ENCODE measurements at places on chromosomes 3 and 15.
A peak's percentile ranks its signal among the peaks of the same experiment; 100 is the strongest.

GRCh38 chr3:114640126-114640525, 346.3 kb downstream of the TIGIT start:
- no peak for DNase-seq

DNA sequence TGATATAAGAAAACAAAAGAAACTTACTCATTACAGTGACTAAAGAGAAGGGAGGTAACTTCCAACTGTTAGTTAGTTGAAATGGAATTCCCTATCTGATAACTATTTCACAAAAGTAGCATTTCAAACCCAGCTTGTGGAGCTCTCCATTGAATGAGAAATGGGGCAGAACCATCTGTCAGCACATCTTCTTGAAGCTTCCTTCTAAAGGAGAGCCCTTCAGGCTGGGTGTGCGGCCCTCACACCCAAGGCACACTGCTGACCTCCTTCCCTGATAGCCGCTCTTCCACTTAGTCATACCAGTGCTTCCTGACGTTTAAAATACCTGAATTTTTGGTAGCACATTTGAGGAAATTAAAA, 28.1 kb upstream of the VEPH1 start:
- no peak for DNase-seq

GRCh38 chr3:64584179-64584578, 103.6 kb downstream of the ADAMTS9 start:
- DNase-seq = no peak

DNA sequence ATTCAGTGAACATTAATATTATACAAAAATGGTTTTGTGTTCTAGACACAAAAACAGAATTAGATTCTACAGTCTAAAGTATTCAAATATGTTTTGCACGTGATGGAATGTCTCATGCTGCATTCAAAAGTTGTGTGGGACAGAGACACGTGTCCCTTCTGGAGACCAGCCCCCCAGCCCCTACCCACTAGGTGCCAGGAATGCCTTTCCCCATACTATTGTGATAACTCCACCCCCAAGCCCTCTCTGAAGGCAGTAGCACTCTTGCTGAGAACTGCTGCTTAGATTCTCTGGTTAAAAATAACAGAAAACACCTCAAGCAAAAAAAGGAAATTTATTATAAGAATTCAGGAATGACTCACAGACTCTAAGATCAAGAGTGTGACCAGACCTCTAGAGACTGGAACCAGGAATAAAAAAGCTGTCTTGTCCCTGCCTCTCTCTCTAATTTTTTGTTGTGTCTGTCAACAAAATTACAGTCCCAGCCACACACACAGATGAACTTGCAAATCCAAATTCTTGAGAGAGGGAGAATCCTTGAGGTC, 57.7 kb downstream of the PXYLP1 start:
- DNase-seq = no peak

- DNase-seq = no peak
Measured at GRCh38 chr15:80990955-80991354, 1.3 kb upstream of the MESD start.

- no peak for DNase-seq
Measured at GRCh38 chr15:69828181-69828828, 269.4 kb downstream of the TLE3 start.

GRCh38 chr15:98548139-98548971, 100.0 kb upstream of the IGF1R start:
- DNase-seq = peak; percentile 53

DNA sequence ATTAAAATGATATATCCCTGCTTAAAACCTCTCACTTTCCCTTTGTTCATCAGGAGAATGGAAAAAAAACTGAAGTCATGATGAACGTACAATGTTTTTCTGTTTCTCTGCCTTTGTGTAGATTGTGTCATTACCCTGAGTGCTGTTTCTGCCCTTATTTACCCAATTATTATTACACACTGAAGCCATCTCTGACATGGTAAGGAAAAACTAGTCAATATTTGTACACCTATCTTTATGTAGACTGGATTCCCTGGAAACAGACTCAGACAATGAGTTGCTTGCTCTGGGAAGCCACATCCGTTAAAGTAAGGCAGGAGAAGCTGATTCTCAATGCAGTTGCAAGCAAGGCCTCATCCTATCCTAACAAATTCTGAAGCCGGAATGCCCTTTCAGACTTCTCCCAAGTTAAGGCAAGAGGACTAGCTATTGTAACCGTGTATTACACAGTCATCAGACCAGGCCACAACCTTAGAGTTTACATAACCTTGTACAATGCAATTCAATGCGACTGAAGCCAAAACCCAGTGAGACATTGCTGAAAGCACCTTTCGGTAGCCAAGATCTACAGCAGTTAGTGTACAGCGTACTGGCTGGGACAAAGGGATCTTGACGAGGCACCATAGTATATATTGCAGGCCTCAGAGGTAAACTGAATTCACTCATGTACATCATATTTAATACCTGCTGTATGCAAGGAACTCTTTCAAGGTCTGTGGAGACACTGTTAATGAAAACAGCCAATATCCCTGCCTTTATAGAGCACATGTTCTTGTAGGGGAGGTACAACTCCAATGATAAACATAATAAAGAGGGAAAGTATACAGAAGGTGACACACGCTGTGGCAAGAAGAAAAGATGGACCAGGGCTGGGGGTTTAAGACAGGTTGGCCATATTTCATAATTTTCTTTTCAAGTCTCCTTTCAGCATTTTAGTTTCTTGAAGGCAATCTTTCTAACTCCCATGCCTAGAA, 1040.8 kb upstream of the SEMA6D start:
- DNase-seq = no peak

DNA sequence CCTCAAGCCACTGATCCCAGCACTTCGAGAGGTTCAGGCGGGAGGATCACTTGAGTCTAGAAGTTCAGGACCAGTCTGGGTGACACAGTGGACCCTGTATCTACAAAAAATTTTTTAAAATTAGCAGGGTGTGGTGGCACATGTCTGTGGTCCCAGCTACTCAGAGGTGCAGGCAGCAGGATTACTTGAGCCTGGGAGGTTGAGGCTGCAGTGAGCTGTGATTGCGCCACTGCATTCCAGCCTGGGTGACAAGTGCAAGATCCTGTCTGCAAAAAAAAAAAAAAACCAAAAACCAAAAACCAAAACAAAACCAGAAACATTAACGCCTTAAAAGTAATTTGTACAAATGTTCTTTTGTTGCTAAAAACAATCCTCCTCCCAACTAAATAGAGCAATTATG, 27.9 kb upstream of the SLC12A8 start:
- no peak for DNase-seq

- no peak for DNase-seq
Measured at GRCh38 chr3:140695361-140696061, 17.6 kb downstream of the TRIM42 start.

GRCh38 chr3:190486908-190487607, 26.8 kb upstream of the IL1RAP start:
- no peak for DNase-seq

DNA sequence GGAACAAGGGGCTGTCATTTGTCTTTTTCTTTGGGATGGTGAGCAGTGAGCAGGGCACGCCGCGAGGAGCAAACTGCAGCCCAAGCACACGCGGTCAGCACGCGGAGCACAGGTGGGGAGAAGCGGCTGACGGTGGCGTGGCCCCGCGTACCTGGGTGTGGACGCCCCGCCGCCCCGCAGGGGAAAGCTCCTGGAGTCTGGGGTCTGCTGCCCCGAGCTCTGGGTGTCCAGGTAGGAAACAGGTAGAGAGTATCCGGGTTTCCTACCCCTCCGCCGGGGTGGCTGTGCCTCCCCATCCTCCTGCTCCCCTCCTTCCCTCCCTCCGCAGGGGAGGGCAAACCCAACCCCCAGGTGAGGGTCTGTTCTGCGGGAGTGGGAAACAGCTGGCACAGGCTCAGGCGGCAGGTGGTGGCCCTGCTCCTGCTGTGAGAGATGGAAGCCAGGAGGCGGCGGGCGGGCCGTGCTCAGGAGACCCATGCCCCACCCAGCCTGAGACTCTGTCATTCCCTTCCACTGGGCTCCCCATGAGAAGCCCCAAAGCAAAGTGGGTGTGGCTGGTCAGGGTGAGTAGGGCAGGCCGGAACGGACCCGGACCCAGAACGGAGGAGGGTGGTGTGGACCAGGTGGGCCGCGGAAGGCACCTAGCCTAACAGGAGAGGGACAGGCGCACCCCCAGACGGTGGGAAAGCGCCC, 56.9 kb upstream of the CGNL1 start:
- no peak for DNase-seq

GRCh38 chr3:28172748-28173147, 68.7 kb upstream of the CMC1 start:
- no peak for DNase-seq

DNA sequence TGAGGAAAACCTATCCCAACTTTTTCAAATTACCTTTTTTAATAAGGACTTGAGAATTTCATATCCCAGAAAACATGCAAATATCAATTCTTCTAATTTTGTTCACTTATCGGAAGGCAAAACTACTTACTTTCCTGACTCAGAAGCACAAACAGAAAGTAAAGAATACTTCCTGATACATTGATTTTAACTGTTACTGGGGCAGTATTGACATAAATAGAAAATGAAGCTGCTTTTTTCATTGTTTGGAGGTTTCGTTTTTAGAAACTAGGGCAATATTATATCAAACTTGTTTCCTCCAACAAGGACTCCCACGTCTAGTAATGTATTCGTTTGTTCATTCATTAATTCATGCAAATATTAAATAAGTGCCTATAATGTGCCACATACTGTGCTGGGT, 19.1 kb downstream of the PAQR9 start:
- DNase-seq = no peak

- no peak for DNase-seq
Measured at GRCh38 chr3:171954690-171955383, 84.5 kb upstream of the FNDC3B start.

DNA sequence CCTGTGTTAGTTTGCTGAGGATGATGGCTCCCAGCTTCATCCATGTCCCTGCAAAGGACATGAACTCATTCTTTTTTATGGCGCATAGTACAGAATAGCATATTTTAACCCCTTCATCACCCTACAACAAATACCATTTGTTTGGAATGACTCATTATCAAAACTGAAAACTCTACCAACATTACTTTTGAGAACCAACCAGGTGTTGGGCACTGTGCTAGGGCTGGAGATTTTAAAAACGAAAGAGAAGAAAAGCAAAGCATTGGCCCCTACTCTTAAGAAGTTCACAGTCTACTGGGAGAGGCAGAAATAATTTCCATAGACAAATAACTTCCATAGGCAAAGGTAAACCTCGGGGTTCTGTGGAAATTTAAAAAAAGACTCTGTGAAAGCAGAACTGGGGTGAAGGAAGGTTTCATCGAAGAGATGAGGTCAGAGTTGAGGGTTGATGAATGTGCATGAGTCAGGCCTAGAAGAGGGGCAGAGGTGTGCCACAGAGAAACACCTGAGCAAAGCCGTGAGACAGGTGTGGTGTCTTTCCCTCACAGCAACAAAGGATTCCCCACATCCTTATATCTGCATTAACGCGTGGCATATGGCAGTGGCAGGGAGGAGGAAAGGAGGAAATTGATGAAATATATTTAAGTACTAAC, 51.0 kb downstream of the MCF2L2 start:
- no peak for DNase-seq

DNA sequence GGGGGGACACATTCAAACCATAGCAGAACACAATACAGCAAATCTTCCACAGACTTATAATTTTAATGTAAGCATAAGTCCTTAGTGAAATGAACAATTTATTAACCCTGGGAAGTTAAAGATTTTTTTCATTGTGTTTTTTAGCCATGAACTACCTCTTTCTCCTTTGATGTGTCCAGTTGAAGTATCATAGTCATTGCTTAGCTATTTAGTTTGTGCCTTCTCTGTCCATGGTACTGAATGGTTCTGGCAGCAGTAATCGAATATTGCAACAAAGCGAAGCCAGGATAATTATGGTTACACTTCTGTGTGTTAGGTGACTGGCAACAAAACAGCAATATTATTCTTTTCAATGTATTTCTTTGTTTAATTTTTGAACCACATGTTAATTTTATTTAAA, 403.0 kb upstream of the ONECUT1 start:
- no peak for DNase-seq

DNA sequence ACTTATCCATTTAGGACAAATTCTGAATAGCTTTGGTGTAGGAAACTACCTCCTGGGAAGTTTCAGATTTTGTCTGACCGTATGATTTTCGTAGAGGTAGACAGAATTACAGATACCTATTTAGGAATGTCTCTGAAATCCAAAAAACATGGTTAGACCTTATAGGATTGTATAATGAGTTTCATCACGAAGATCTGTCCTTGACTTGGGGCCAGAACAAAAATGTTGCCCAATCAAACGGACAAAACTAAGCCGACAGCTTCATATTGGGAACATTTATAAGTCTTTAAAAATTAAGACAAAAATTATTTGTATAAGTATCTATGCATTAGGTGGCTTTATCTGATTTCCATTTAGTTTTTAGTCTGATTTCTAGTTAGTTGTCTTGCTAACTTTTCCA, 32.6 kb downstream of the MNS1 start:
- DNase-seq = no peak

DNA sequence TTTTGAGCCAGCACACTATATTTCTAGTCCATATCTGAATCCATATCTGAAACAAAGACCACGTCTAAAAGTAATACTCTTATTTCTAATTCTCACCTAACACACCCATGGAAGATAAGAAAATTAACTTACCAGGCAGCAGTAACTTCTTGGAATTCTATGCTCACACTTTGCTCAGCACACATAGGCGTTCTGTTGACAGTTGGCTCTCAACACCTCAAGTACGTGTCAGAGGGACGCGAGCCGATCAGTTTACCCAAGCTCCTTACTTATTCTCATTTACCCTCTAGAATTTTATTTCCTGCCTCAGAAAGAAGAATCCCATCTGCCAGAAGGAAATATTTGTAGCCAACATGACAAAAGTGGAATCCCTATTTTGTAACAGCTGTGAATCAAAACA, 911.9 kb downstream of the FHIT start:
- no peak for DNase-seq
